ENCODE measurements at places on chromosomes 1 and 21.

DNA sequence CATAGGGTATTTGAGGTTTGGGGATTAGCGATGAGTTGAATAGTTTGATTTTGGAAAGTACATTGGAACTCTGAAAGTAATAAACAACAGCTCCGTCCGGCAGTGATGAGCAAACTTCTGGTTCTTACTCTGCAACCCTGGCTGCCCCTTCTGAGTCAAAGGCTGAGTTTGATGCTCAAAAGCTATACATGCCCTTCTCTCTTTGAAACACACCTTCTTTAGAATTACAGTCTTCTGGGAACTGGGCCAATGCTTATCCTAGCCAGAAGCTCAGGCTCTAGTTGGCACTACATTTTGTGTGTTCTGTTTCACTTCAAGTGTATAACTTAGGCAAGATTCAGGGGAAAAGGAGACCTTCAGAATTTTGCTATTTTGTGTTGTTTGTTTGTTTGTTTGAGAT, 9.3 kb downstream of the AHCYL1 start:
- DNase-seq, result no peak

DNA sequence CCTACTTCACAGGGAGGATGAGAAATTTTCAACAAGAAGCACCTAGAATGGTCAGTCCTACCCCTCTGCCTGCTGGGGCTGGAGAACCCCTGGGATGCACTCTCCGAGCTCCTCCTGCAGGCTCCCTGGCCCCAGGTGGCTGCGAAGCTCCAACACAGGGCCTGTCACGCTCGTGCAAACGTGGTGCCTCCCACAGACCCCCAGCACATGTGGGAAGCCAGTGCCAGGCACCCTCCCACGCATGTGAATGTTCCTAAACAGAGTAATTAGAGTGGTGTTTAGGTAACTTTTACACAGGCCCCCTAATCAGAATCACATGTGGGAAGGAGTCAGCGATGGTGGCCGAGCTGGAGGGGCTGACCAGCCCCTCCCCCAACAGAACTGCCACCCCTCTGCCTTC, 28.4 kb downstream of the GLIS1 start:
- DNase-seq, result no peak

DNA sequence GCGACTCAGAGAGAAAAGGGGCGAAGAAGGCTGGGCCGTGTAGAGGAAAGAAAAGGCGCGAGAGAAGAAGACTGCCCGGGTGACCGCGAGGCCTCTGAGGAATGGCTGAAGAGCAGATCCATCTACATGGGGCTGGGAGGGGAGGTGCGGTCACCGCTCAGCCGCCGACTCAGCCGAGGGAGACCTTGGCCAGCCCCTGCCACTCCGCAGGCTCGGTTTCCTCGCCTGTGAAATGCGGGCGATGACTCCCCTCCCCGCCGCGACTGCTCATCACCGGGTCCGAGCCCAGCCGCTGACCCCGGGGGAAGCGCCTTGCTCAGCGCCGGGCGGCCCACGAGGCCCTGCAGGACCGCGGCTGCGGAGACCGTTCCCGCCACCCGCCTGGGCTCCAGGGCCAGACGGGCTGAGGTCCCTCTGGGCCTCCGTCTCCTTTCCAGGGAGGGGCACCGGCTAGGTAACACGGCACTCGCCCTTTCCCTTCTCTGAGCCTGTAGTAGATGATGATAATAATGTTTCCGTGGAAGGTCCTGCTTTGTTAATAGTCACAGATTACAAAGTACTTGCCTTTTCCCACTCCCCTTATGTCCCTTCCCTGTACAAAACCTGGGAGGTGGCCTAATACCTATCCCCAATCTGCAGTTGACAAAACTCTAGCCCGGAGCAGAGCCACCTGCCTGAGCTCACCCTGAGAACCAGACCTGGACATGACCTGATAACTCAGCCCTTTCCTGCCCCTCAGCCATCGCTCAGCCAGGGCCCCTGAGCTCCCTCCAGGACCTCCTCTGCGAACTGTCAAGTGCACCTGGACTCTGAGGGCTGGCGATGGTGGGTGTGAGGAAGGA, 1.6 kb upstream of the BSND start:
- no peak for DNase-seq

DNA sequence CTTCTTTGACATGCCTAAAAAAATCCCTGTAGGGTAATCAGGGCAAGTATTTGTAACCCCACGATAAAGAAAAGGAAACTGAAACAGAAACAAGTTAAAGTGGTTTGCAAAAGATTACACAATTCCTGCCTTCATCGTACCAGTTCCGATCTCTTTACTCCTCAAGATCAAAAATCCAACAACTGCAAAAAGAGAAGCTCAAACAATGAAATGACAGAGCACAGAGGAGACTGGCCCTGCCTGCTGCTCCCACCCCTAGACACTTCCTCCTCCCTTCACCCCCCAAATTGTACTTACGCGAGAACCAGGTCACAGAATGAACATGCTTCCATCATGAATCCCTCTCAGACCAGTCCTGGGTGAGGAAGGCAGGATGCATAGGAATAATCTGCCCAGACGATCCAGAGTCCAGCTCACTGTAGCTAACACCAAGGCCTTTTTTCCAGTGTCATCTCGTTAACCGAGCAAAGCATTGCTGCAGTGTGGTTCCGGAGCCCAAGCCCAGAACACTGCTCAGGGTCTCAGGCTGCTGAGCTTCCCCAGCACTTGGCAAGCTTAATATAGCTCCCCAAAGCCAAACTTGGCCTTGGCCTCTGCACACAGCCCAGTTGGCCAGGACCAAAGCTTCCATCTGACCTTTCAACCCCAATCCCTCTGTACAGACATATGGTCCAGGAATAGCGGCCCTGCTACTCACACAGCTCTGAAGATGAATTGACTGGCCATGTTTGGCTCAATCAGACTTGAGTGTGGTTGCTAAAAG, 20.3 kb downstream of the RXRG start:
- no peak for DNase-seq

GRCh38 chr1:9291914-9292360, 757 bp upstream of the SPSB1 start:
- no peak for DNase-seq

DNA sequence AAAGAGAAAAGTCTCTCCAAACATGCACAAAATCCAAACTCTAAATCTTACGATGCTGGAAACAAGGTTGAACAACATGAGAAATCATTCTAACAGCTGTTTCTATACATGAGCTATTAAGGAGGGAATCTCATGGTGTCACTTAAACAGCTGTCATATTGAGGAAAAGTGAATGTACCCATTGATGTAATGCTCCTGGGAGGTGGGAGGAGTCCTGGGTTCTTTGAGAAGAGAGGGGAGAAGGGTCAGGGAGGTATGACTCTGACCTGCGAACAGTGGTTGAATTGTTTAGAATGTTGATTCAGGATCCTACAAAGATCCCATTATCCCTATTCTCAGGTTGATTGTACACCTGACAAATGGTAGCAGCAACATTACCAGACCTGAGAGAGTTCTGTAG, 49.3 kb downstream of the ZC3H11B start:
- no peak for DNase-seq

DNA sequence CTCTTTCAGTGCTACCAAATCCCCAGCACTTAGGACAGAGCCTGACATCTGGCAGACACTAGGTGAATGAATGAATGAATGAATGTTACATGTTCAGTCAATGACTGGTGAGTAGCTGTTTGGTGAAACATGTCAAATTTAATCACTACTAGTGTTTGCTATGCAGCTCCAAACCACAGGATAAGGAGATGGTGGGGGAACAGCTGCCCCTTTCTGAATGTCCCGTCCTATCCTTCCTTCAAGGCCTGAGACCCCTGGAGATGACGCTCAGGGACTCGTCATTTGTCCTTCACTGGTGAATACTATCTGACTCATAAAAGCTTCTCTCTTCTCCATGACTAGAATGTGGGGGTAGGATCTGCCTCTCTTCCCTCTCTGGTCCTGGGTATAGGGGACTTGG, 175.4 kb downstream of the HIVEP3 start:
- no peak for DNase-seq

DNA sequence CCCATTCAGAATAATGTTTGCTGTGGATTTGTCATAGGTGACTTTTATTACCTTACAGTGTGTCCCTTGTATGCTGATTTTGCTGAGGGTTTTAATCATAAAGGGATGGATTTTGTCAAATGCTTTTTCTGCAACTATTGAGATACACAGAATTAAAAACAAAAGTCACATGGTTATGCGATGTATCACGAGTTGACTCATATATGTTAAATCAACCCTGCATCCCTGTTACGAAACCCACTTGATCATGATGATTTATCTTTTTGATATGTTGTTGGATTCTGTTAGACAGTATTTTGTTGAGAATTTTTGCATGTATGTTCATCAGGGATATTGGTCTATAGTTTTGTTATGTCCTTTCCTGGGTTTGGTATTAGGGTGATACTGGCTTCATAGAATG, 10.7 kb upstream of the OR2T34 start:
- DNase-seq, result no peak

DNA sequence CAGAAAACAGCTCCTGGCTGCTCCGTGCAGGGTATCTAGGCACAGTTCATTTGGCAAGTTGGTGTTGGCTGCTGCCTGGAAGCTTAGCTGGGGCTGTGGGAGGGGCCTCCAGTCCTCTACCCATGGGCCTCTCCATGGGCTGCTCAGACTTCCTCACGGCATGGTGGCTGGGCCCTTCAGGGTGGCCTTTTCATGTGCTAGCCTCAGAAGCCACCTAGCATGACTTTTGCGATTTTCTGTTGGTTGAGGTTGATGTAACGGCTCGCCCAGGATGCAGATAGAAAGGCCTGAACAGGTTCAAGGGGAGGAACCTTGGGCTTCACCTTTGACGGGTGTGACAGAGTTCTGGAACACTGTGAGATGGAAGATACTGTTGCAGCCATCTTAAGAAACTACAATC, 25.8 kb upstream of the LHX4 start:
- DNase-seq, result no peak

- no peak for DNase-seq
These were observed 31.7 kb downstream of the A3GALT2 start for GRCh38 chr1:33288976-33289857.

DNA sequence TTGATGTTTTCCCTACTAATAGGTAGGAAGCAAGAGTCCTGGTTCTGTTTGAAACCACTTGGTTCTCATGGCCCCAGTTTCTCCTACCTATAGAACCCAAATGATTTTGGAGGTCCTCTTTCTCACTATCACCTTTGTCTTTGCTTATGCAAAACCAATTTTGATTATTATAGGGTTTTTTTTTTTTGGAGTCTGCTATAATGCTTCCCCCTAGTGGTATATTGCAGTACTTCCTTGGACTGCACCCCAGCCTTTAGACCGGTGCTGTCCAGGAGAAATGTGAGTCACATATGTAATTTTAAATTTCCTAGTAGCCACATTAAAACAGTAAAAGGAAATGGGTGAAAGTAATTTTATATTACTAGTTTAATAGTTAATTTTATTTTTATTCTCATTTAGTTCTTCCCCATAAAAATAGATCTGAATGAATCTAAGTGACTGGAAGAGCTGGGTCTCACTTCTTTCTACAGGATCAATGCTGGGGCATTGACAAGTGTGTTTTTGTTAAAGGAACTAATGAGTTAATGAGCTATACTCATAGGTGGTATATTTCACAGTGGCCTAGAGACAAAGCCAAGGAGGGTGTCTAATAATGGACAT, 10.6 kb downstream of the FCMR start:
- peak; percentile 48 for DNase-seq

DNA sequence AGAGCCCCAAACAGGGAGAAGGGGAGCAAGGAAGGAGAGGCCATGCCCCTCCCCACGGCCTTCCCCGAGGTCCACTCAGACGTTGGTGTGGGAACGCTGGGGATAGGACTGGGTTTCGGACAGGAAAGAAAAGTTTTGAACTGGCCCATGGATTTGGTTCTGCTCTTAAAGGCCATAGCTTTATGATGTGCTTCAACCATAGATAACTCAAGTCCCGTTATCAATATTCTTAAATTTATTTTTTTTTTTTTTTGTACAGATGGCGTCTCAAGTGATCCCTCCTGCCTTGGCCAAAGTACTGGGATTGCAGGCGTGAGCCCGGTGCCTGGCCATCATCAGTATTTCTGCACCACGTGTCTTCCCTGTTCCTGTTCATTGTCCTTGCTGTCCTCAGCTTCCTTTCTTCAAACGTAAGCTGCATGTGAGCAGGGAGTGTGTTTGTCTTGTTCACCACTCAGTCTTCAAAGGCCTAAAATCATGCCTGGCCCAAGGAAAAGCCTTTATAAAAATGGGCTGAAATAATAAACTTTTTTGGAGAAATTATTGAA, 820 bp upstream of the KRTAP10-1 start:
- no peak for DNase-seq

- DNase-seq, result no peak
These were observed 93.2 kb downstream of the KCTD3 start for GRCh38 chr1:215660259-215660658.

- DNase-seq, result no peak
These were observed 62.1 kb downstream of the CD46 start for GRCh38 chr1:207813946-207814345.

DNA sequence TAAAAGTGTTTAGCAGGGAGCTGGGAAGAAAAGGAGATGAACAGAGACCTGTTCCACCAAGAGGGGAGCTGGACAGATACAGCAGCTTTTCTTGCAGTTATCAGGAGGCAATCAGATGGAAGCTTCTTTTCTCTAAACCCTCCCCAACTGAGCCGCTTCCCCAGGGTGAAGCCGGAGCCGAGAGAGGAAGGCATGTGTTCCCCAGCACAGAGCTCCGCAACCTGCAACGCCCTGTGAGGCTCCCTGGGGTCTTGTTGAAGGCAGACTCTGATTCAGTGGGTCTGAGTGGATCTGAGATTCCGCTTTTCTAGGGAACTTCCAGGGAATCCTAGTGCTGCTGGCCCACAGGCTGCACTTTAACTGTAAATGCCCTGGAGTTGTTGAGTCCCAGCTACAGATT, 139.1 kb upstream of the COA6 start:
- no peak for DNase-seq

DNA sequence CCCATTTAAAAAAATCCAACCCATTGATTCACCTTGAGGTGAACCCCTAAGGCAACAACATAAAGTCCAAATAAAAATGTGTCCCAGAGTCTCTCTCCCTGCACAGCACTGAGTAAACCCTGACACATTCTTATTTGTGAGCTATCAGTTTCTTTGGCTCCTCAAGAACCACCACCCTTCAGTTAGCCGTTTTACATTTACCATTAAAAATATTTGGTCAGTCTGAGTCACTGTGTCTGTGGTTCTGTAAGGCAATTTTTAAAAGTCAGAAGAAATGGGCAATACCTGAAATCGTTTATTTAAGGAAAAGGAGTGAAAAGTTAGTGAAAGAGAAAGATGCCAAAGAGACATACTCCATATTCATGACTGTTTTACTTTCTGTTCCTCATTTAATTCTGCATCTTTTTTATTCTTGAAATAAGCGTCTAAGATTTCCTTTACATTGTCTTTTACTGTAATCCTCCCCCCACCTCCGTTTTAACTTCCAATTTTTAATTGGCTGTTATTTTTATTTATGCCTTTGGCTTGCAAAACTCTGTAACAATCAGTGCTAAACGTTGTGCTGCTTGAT, 91.7 kb upstream of the IVNS1ABP start:
- no peak for DNase-seq
